ENCODE measurements at places on chromosomes 5 and 9.
A peak's percentile ranks its signal among the peaks of the same experiment; 100 is the strongest.

DNA sequence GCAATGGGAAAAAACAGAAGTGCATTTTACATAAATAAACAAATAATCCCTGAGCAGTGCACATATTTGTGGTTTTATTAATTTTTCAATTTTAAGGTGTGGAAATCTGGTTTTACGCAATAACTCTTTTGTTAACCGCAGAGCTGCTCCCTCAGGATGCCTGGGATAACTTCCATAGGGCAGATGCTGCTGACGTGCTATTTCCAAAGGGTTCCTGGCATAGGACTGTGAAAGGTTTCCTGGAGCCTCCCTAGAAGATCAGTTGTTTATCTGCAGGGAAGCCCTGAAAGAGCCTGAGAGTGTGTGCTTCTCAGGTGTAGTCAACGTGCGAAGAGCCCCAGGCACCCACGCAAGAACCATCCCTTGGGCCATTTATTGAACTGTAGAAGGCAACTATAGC, 443.5 kb downstream of the PLK2 start:
- H3K36me3 ChIP-seq, result no peaks in the 10 kb centered on the region
- H3K4me1 ChIP-seq, result peaks cover 8% of the 10 kb centered on the region
- no peak for DNase-seq
- H3K4me3 ChIP-seq, result no peak overlapping the region
- H3K27me3 ChIP-seq, result no peaks in the 10 kb centered on the region

DNA sequence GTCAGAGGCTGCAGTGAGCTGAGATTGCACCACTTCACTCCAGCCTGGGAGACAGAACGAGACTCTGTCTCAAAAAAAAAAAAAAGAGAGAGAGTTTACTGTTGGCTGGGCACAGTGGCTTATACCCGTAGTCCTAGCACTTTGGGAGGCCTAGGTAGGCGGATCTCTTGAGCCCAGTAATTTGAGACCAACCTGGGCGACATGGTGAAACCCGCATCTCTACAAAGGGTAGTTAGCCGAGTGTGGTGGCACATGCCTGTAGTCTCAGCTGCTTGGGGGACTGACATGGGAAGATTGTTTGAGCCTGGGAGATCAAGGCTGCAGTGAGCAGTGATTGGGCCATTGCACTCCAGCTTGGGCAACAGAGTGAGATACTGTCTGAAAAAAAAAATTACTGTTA, 12.6 kb downstream of the HABP4 start:
- H3K4me1 ChIP-seq, result no peaks in the 10 kb centered on the region

DNA sequence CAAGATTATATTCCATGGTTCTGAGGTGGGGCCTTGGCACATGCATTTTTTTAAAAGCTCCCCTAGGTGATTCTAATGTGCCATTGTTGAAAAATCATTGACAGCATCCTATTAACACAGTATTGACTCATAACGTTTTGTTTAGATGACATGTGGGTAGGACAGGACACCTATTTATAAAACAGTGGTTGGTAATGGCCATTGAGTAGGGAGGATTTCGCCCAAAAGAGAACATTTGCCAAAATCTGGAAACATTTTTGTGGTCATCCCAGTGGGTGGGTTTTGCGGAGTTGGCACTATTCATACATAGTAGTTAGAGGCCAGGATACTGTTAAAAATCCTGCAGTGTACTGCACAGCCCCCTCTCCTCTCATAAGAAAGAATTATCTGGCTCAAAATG, 6.4 kb upstream of the CHD1 start:
- no peaks in the 10 kb centered on the region for H3K36me3 ChIP-seq
- peaks cover 42% of the 10 kb centered on the region for H3K4me1 ChIP-seq
- DNase-seq, result no peak
- no peaks in the 10 kb centered on the region for H3K27me3 ChIP-seq
- H3K27ac ChIP-seq, result no peak overlapping the region

GRCh38 chr9:115364991-115365390, 247.0 kb upstream of the TNC start:
- DNase-seq, result no peak
- H3K27ac ChIP-seq, result no peak overlapping the region
- no peaks in the 10 kb centered on the region for H3K4me1 ChIP-seq
- H3K36me3 ChIP-seq, result no peaks in the 10 kb centered on the region
- H3K27me3 ChIP-seq, result no peaks in the 10 kb centered on the region

GRCh38 chr5:91189480-91190313, 193.4 kb downstream of the ARRDC3 start:
- DNase-seq, result peak; percentile 60
- peaks cover 6% of the 10 kb centered on the region for H3K4me1 ChIP-seq
- no peaks in the 10 kb centered on the region for H3K27me3 ChIP-seq
- peak overlapping the region; percentile 26 for H3K4me3 ChIP-seq
- H3K27ac ChIP-seq, result peak overlapping the region; percentile 19
- H3K36me3 ChIP-seq, result no peaks in the 10 kb centered on the region

DNA sequence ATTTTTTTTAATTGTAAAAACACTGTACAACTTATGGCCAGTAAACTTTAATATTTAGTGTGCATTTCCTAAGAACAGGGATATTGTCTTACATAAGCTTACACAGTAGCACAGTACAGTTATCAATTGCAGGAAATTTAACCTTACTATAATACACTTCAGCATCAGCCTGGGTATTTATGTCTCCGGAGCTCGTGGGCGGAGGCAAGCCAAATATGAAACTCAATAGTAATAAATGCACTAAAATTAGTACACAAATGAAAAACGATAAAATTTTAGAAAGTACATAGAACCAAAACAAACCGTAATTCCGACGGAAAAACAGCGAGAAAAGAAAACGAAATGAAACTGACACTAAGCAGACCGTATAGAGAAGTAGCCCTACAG, 91.2 kb downstream of the ANXA2R start:
- H3K27me3 ChIP-seq, result peaks cover 89% of the 10 kb centered on the region
- no peaks in the 10 kb centered on the region for H3K36me3 ChIP-seq
- no peak for DNase-seq
- H3K4me3 ChIP-seq, result peak overlapping the region; percentile 60
- H3K4me1 ChIP-seq, result peaks cover 25% of the 10 kb centered on the region

DNA sequence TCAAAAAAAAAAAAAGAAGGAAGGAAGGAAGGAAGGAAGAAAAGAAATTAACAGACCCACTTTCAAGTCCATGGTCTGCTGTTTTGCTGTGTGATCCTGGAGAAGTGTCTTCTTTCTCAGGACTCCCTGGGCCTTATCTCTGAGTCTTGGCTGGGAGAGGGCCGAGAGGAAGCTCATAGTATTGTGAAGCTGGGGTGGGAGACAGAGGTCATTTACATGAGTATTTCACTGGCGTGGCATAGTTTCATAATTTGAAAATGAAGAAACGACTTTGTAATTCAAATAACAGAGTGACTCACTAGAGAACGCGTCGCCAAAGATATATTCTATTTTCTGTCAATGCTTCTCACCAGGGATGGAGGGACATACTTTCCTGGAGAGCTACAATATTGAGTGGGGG, 2.4 kb upstream of the C9orf50 start:
- H3K36me3 ChIP-seq, result peaks cover 4% of the 10 kb centered on the region
- no peak for DNase-seq

GRCh38 chr9:100473276-100474081, 530 bp downstream of the TMEFF1 start:
- H3K4me1 ChIP-seq, result no peaks in the 10 kb centered on the region
- no peak overlapping the region for H3K27ac ChIP-seq
- no peaks in the 10 kb centered on the region for H3K36me3 ChIP-seq
- no peak for DNase-seq
- H3K27me3 ChIP-seq, result no peaks in the 10 kb centered on the region

GRCh38 chr5:61933787-61934626, 372.0 kb upstream of the KIF2A start:
- no peaks in the 10 kb centered on the region for H3K4me1 ChIP-seq
- H3K27me3 ChIP-seq, result no peaks in the 10 kb centered on the region
- no peaks in the 10 kb centered on the region for H3K36me3 ChIP-seq
- H3K27ac ChIP-seq, result no peak overlapping the region
- H3K4me3 ChIP-seq, result no peak overlapping the region

- no peak for DNase-seq
- H3K27me3 ChIP-seq, result no peaks in the 10 kb centered on the region
- peaks cover 68% of the 10 kb centered on the region for H3K36me3 ChIP-seq
- H3K4me1 ChIP-seq, result peaks cover 38% of the 10 kb centered on the region
Measured at GRCh38 chr9:127885508-127886281, 8.2 kb upstream of the AK1 start.

DNA sequence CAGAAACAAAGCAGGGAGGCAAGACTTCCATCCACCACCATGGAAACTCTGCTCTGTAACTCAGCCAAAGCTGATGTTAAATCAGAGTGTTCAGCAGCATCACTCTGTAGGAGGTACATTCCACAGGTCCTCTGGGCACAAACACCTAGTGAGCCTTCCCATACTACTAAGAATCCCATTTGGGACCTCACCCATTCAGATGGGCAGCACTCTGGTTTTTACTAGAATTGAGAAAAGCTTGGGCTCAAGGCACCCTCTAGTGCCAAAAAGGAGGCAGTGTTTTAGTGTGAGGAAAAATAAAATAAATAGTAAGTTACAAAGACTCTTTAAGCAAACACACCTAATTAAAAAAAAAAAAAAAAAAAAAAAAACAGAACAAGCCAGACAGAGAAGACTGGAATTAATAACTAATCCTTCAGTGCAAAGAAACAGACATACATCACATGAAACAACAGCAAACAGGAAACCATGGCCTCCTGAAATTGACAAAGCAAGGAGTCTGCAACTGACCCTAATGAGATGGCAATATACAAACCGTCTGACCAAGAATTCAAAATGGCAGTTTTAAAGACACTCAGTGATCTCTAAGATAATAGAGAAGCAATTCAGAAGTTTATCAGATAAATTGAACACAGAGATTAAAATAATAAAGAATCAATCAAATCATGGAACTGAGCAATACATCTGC, 159.5 kb downstream of the GNA14 start:
- no peak for DNase-seq
- no peaks in the 10 kb centered on the region for H3K27me3 ChIP-seq
- H3K27ac ChIP-seq, result no peak overlapping the region
- H3K4me1 ChIP-seq, result no peaks in the 10 kb centered on the region

DNA sequence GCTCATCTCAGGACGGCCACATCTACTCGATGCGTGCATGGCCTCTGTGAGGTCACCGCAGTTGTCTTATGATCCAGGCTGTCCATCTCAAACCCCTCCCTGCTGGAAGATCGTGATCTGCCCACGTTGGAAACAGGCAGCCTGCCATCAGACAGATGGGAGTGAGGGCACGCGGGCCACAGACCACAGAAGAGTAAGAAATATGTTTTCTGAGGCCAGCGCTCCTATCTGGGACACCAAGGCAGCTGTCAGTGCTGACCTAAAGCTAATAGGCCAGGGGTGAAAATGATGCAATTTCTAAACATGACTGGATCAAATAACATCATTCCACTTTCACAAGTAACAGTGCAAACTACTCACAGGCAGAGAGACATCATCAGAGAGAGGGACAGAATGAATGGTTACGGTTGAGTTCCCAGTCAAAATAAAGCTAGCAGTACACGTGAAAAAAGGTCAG, 57.1 kb upstream of the CER1 start:
- no peaks in the 10 kb centered on the region for H3K4me1 ChIP-seq
- H3K27ac ChIP-seq, result no peak overlapping the region
- H3K27me3 ChIP-seq, result no peaks in the 10 kb centered on the region
- H3K4me3 ChIP-seq, result no peak overlapping the region
- no peak for DNase-seq

GRCh38 chr9:2367970-2368369, 253.6 kb upstream of the VLDLR start:
- no peak overlapping the region for H3K4me3 ChIP-seq
- no peaks in the 10 kb centered on the region for H3K27me3 ChIP-seq
- no peaks in the 10 kb centered on the region for H3K4me1 ChIP-seq
- no peaks in the 10 kb centered on the region for H3K36me3 ChIP-seq
- no peak overlapping the region for H3K27ac ChIP-seq

- H3K27ac ChIP-seq, result no peak overlapping the region
- no peak overlapping the region for H3K4me3 ChIP-seq
- DNase-seq, result no peak
- no peaks in the 10 kb centered on the region for H3K36me3 ChIP-seq
- no peaks in the 10 kb centered on the region for H3K4me1 ChIP-seq
Measured at GRCh38 chr5:68405026-68405684, 189.6 kb downstream of the PIK3R1 start.

DNA sequence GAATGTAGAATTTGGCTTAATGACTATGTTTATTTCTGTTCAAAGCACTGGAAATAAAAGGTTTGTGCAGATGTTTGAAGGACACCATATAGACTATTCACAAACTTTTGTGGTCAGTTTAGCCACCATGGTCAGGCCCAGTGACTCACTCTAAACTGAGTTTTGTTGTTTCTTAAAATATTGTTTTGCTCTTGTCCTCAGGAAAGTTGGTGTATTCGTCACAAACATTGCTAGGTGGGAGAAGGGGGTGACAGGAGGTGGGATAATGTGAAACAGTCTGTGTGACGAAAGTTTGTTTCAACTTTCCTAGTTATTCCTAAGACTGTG, 35.0 kb upstream of the LIFR start:
- H3K36me3 ChIP-seq, result no peaks in the 10 kb centered on the region
- no peak overlapping the region for H3K27ac ChIP-seq
- no peak overlapping the region for H3K4me3 ChIP-seq
- H3K4me1 ChIP-seq, result no peaks in the 10 kb centered on the region

DNA sequence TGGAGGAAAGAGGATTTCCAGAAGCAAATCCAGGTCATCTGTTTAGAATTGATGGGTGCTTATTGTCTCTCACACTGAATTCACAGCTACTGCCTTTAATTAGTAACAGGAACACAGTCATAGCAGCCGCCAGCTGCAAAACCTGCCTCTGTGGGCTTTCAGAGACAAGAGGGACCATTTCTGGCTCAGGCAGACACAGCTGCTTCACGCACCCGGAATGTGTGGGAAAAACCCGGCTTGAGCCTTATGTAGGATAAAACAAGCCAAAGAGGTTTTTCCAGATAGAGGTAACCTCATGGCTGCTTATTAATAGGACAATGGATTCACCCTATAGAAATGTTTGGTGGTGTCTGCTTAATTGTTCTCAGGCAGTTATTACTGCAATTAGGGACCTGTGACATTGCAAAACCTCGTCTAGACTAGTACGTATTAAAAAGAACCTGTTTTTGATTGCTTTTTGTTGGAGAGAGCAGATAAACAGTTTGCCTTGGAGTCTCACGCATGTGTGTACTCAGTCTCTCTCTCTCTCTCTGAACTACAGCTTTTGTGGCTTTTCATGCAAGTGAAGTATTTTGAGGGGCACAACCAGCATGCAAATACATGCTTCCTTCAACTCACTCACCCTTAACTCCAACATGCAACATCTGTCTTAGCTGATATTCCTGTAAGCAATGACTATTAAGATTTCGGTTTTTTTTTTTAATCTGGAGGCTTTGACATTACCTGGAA, 302.7 kb downstream of the PLK2 start:
- peak; percentile 41 for DNase-seq
- H3K27me3 ChIP-seq, result no peaks in the 10 kb centered on the region
- no peak overlapping the region for H3K4me3 ChIP-seq
- peaks cover 8% of the 10 kb centered on the region for H3K4me1 ChIP-seq
- peak overlapping the region; percentile 50 for H3K27ac ChIP-seq

- no peaks in the 10 kb centered on the region for H3K27me3 ChIP-seq
- H3K4me1 ChIP-seq, result no peaks in the 10 kb centered on the region
- no peak overlapping the region for H3K4me3 ChIP-seq
- no peaks in the 10 kb centered on the region for H3K36me3 ChIP-seq
- no peak overlapping the region for H3K27ac ChIP-seq
Measured at GRCh38 chr9:31519011-31519410, 865.4 kb upstream of the ACO1 start.
